ENCODE measurements at places on chromosomes 1 and 21.

GRCh38 chr21:42063191-42063570, 7.9 kb upstream of the UMODL1 start:
- DNase-seq = no peak

GRCh38 chr1:109620401-109620791, 759 bp downstream of the AMPD2 start:
- no peak for DNase-seq

GRCh38 chr1:208007319-208007937, 96.5 kb upstream of the CD34 start:
- DNase-seq = no peak

DNA sequence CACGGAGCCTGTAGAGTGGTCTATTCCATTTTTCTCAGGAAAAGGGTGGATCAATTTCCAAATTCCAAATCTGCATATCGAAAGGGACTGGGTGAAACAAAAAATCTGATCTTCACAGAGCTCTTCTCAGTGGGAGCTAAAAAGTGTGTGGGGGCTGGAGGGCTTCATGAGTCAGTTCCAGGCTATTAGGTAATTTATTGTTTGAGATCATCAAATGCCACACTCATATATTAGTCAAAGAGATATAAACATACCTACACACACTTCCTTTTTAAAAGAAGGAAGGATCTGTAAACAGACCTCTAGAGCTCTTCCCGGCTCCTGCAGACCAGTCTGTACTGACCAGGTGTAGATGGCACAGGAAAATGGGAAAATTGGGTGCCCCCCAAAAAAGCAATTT, 175.4 kb downstream of the ZBTB18 start:
- DNase-seq = no peak

DNA sequence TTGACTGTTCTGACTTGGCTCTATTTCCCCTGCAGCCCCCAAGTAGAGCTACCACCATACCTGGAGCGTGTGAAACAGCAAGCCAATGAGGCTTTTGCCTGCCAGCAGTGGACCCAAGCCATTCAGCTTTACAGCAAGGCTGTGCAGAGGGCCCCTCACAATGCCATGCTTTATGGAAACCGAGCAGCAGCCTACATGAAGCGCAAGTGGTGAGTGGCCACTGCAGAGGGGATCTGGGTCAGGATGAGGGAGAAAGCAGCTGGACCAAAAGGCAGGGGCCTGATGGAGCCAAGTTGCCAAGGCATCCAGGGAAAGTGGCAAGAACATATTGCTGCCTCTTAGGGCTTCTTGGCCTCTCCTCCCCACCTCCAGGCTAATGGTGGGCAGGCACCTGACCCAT, 24.1 kb upstream of the TMEM222 start:
- DNase-seq = no peak

- DNase-seq = no peak
Observed at GRCh38 chr1:24970399-24970753, 40.3 kb upstream of the RUNX3 start.

GRCh38 chr1:220544901-220545303, 17.0 kb downstream of the MARK1 start:
- DNase-seq = no peak

Measured in stimulated activated CD8-positive, alpha-beta memory T cell treated with anti-CD3 and anti-CD28 coated beads, Interleukin-7, amount 100 ng/mL, for 1 hour (primary cell).